ENCODE measurements at places on chromosomes 16 and 17. TPM values are rescaled to one million over a fixed set of nuclear protein-coding genes. Genes with fewer than 3 reads are reported as not detected.

The TPPP3 gene
- 0.46 TPM for total RNA-seq

The HBQ1 gene
- total RNA-seq, result 0.96 TPM

The DLX4 gene
- total RNA-seq, result 0.21 TPM

- DNase-seq, result no peak
Measured at GRCh38 chr16:56980792-56981724, 8.3 kb upstream of the NLRC5 start.

DNA sequence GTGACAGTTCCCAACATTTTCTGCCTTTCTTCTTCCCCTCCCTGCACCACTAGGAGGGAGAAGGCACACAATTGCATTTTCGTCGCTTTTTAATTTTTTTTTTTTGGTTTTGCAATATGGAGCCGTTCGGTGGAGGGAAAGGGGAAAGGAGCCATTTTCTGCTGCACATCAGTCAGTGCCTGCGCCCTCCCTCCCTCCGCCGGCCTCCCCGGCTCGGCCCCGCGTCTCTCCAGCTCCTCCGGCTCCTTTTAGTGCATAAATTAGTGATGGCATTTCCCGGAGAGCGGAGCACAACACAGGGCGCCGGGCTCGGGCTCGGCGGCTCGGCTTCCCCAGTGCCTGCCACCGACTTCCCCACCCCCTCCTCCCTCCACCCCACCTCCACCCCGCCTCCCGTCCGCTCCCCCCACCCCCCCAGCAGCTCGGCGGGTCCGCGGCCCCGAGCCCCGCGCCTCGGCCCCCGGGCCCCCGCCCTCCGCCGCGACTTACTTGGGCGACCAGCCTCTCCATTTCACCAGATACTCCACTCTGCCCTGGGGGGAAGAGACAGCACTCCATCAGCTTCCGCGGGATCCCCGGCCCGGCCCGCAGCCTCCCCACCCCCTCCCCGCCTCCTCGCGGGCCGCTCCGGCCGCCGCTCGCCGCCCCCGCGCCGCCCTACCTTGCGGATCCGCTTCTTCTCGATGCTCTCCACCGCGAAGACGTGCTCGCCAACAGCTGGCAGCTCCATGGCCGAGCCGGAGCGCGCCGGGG is 542 bp downstream of the CBX4 start:
- no peak for DNase-seq

GRCh38 chr16:13436641-13437412 is 483.1 kb upstream of the ERCC4 start:
- DNase-seq, result peak; percentile 100

DNA sequence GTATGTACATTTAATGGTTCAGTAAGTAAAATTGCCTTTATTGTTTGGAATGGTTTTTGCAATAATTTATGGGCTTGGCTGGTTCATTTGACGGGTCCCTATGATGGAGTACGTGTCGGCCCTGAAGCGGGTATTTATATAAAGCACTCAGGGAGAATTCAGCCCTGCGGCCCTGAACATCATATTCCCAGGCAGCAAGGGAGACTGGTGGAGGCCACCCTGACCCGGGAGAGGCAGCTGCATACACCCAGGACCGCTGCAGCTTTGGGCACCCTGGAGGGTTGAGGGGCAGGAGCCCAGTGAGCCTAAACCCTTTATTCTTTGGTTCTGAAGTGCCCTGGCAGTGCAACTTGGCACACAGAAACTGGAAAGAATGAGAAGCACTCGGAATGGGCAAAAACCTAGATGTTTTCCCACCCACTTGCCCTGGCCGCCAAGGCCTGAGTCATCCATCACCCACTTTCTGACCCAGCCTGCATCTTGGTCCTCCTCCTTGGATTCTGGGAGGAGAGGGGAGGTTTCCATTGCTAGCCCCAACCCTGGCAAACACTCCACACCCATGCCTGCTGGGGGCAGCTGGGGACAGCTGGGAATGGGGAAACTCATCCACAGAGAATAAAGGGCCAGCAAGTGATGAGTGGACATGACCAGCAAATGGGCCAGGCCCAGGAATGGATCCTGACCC is 162.2 kb upstream of the TNRC6C start:
- DNase-seq, result no peak

DNA sequence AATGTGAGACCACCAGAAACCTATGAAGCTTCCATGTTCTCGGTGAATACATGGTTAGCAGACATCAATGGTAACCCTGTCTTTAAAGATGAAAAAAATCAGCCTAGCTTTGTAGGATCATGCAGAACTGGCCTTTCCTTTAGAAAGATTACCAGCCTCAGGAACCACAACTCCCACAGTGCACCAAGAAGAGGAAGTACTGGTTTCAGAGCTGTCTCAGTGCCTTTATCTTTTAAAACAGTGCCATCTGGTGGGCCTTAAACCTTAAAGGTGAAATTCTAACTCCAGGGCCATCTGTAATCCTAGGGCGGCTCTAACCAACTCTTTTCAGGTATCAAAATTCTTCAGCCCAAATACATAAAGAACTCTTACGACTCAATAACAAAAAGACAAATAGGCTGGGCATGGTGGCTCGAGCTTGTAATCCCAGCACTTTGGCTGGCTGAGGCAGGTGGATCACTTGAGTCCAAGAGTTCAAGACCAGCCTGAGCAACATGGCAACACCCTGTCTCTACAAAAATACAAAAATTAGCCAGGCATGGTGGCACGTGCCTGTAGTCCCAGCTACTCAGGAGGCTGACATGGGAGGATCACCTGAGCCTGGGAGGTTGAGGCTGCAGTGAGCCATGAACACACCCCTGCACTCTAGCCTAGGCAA is 5.4 kb downstream of the ATPAF2 start:
- DNase-seq, result peak; percentile 65

Measured in kidney epithelial cell (primary cell).